NCI-H1694 treated with DMSO at 0.1 percent for 48 hours (cell line): ENCODE measurements at places on chromosomes 2 and 18.

GRCh38 chr18:30302181-30302580 lies 740.4 kb downstream of the DSC3 start:
- no peak for DNase-seq

DNA sequence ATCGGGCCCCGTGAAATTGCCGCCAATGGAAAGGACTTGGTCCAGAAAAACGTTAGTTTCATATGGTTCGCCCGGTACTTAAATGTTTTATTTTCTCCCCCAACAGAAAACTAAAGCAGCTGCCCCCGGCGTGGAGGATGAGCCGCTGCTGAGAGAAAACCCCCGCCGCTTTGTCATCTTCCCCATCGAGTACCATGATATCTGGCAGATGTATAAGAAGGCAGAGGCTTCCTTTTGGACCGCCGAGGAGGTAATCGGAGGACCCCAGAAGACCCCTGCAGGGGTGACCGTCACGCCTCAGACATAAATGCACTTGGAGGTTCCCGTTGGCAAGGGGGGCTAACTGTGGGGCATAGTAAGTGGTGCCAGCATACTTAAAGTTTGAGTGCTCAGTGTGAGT lies 742 bp downstream of the RRM2 start:
- DNase-seq, result no peak

- DNase-seq, result no peak
Observed at GRCh38 chr18:46378864-46379207, 274.7 kb downstream of the HAUS1 start.

DNA sequence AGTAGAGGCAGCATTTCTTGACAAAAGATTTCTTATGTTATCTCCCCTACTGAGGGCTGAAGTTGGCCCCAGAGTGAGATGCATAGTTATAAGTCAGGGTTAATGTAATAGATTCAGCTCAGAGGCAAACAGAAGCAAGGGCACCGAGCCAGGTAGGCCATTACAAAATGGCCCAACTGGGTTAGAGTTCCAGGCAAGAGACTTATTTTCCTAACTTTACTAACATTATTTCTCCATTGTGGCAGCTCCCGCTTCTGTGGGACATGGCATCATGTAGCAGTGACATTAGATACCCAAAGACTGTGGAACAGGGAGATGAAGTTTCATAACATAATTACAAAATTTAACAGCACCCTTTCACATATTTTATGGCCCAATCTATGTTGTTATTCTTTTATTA lies 27.1 kb downstream of the TSPYL6 start:
- DNase-seq, result no peak

DNA sequence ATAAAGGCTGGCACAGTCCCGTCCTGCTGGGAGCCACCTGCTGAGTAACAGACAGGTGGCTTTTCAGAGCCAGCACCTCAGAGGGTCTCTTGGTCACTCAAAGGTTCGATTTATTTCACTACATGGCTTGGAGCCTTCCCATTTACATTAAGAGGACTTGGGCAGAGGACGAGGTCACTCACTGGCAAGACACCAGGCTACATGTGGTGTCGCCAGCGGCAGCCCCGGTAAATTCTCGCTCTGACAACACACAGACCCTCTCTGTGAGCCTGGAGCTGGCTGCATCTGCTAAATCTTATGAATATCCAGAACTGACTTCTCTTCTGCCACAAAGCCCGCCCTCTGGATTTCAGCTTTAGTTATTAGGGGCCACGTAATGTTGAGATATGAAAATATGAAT lies 254.7 kb downstream of the VAPA start:
- DNase-seq, result no peak

DNA sequence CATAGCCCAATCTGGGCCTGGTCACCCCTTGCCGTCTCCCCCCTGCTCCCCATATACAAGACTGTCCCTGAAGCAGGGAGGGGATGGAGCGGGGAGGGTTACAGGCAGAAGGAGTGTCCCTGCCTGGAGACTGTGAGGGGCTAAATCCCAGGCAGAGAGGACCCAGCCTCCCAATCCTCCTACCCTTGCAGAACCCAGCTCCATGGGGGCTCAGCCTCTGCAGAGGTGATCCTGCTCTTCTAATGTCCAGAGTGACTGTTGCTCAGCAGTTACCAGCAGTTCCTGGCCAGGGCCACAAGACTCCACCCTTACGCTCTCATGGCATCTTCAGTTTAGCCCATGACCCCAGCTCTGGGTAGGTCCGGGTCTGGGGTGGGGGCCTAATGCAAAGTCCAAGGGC lies 58.1 kb downstream of the COA5 start:
- no peak for DNase-seq

DNA sequence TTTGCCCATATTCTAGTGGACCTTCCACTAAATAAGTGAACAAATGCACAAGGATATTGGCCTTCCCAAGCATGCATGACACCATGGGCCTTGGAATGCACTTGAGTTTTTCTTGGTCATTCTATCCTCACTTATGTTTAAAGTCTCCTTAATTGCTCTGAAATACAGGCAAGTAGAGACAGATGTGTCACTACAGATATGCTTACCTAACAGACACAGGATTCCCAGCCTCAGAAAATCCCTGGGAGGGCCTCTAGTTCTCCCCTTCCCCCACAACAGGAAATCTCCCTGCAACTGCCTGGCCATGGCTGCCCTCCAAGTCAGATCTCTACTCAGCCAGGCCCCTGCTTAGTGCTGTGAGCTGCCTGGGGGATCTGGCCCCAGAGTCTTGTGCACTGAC lies 445.2 kb downstream of the IRS1 start:
- no peak for DNase-seq

DNA sequence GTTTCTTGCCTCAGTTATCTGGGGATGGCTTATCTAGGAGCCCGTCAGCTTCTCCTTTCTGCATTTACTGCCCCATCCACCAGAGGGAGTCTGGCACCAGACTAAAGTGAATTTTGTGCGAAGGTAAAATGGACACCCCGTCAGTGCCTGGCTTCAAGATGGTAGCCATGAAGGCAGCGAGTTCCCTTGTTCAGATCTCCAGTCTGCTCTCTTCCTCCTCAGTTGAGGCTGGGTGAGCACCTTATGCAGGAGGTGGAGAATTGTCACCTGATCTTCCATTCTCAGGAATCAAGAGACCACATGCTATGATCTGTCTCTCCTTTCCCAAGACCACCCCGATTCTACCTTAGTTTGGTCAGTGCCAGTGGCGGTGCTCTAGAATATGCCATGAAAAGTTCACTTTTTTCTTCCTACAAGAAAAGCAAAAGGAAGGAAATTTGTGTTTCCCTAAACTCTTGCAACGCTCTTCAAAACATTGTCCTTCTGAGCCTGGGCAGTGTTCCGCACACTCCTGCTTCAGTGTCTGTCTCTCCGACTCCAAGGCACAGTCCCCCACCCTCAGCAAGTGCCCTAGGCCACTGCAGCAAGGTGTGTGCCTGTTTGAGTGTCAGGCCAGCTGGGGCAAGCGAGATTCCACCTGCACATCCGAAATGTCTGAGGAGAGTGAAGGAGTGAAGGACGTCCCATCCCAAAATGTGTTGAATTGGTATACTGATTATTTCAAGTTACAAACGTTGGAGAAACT lies 168.6 kb downstream of the SS18 start:
- DNase-seq, result no peak

DNA sequence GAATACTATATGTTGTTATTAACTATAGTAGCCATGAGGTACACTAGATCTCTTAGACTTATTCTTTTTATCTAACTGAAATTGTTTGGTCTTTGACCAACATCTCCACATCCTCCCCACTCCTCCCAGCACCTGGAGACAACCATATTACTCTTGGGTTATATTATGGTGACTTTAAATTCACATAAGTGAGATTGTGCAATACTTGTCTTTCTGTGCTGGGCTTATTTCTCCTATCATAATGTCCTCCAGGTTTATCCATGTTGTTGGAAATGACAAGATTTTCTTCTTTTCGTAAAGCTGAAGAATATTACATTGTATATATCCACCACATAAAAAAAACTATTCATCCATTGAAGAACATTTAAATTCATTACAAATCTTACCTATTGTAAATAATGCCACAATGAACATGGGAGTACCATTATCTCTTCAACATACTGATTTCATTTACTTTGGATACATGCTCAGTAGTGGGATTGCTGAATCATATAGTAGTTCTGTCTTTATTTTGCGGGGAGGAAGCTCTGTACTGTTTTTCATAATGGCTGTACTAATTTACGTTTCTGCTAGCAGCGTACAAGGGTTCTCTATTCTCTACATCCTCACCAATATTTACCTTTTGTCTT lies 159.2 kb upstream of the SCN7A start:
- no peak for DNase-seq

- DNase-seq, result no peak
Observed at GRCh38 chr2:108460345-108461037, 11.5 kb downstream of the GCC2 start.

GRCh38 chr2:59803586-59803985 lies 749.9 kb downstream of the BCL11A start:
- DNase-seq, result no peak
